ENCODE measurements at places on chromosomes 12 and 14.

DNA sequence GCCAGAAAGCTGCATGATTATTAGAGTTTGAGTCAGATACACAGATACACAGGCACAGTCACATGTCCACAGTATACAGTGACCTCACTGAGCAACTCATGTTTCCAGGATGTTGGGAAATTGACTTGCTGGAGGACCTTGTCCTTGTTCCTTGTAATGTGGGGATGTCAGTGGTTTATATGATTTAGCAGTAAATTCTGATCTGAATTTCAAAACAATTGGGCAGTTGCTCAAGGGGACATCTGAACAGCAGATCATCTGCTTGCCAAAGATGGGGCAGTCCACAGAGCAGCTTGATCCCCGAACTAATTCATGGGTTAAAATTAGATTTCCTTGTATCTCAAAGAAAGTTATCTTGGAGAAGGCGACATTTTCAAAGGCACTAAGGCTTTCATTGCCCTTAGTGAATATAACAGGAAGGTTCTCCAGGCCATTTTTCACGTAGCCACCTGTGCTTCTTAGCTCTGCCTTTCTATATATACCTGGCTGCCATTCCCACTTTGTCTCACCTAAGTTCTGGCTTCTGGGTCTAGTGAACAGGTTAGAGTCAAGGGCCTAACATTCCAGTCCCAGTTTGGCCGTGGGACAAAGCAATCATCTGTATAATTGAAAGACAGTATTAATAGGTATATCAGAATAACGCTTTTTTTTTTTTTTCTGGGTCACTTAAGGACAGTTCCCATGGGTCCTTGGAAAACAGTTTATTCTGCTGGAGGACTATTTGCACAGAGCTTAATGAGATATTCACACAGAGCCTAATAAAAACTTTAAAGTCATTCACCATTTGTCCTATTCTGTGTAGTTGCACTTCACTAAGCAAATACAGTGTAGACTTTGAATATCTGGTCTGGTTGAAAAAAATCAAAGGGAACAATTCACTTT, 64.9 kb upstream of the STRN3 start:
- DNase-seq, result no peak

DNA sequence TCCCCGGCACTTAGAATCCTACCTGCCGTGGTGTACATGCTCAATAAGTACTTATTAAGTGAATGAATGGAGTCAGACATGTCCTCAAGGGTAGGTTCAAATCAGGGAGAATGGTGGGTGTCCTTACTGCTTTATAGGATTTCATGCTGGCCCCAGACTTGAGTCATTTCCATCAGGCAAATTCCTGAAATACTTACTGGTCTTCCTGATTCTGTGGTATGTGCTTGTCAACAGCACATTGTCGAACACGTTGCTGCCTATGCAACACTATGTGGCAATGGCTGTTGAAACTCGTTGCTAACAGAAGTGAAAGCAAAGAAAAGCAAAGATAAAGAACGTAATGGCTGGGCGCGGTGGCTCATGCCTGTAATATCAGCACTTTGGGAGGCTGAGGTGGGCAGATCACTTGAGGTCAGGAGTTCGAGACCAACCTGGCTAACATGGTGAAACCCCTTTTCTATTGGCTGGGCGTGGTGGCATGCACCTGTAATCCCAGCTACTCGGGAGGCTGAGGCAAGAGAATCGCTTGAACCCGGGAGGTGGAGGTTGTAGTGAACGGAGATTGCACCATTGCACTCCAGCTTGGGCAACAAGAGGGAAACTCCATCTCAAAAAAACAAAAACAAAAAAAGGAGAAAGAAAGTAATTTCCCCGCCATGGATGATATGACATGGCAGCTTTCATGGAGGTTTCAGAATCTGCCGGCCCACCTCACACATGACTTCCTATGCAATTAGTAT, 214.9 kb downstream of the ZFP36L1 start:
- DNase-seq, result no peak

DNA sequence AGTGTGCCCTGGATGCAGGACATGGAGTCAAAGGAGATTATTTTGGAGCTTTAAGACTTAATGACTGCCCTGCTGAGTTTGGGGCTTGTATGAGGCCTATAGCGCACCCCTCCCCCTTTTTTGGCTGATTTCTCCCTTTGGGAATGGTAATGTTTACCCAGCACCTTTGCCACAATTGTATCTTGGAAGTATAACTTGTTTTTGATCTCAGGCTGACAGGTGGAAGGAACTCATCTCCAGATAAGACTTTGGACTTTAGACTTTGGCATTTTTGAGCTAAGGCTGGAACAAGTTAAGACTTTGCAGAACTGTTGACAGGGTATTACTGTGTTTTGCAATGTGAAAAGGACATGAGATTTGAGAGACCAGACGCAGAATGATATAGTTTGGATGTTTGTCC, 110.5 kb downstream of the DERA start:
- no peak for DNase-seq

DNA sequence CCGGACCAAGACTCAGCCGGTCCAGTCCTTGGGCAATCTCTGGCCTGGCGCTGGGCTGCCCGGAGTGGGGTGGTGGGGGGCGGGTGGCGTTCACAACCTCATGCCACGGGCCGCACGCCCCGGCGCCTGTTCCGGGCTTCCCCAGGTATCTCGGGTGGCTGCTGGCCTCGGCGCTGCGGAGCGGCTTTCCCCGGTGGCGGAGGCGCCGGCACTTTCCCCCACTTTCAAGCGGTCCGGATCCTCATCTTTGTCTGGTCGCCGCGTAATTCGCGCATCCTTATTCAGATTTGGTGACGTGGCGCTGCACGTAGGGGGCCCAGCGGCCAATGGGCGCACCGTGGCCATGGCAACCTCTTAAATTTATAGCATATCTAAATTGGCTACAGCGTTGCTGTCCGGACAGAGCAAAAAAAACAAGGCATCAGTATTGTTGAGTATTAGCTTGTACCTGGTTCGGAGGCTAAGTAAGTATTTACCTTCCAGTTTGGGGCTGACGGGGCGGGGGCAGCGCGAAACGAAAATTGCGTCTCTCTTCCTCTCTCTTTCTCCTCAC, at the start of gene LHX5:
TSS of gene LHX5 (minus strand) at position 253 of the 553 bp plus-strand sequence. CDS start 373 bp downstream, outside the sequence.
- no peak for DNase-seq

DNA sequence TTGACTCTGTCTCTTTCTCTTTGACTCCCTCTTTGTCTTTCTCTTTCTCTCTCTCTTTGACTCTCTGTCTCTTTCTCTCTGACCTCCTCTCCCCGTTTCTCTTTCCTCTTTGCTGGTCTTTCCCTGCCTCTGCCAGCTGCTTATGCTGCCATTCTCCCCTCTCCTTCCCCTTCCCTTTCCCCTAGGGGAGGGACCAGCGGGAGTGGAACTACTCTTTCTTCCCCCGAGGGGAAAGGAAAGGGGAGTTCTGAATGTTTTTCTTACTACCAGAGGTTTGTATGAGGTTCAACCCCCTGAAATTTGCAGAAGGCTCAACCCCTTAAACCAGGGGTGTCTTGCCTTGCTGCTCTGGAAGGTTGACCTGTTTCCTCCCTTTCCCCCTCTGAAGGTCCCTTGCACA, 24.7 kb upstream of the RNASE1 start:
- DNase-seq, result no peak

- DNase-seq, result no peak
Observed at GRCh38 chr14:57687416-57687815, 178.5 kb downstream of the SLC35F4 start.

- no peak for DNase-seq
Observed at GRCh38 chr12:84150201-84150600, 762.4 kb downstream of the SLC6A15 start.

GRCh38 chr12:50024805-50025186, 498 bp downstream of the RACGAP1 start:
- DNase-seq, result no peak

GRCh38 chr14:90611936-90612335, 204.3 kb downstream of the TTC7B start:
- DNase-seq, result no peak

DNA sequence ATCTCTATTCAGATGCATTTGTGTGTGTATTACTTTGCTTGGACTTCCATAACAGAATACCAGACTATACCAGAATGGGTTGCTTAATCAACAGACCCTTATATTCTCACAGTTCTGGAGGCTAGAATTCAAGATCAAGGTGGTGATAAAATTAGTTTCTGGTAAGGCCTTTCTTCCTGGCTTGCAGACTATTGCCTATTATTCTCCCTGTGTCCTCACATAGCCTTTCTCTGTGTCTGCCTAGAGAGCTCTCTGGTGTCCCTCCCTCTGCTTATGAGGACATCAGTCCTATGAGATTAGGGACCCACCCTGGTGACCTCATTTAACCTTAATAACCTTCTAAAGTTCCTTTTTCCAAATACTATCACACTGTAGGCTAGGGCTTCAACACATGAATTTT, 106.0 kb downstream of the FAR2 start:
- DNase-seq, result no peak

DNA sequence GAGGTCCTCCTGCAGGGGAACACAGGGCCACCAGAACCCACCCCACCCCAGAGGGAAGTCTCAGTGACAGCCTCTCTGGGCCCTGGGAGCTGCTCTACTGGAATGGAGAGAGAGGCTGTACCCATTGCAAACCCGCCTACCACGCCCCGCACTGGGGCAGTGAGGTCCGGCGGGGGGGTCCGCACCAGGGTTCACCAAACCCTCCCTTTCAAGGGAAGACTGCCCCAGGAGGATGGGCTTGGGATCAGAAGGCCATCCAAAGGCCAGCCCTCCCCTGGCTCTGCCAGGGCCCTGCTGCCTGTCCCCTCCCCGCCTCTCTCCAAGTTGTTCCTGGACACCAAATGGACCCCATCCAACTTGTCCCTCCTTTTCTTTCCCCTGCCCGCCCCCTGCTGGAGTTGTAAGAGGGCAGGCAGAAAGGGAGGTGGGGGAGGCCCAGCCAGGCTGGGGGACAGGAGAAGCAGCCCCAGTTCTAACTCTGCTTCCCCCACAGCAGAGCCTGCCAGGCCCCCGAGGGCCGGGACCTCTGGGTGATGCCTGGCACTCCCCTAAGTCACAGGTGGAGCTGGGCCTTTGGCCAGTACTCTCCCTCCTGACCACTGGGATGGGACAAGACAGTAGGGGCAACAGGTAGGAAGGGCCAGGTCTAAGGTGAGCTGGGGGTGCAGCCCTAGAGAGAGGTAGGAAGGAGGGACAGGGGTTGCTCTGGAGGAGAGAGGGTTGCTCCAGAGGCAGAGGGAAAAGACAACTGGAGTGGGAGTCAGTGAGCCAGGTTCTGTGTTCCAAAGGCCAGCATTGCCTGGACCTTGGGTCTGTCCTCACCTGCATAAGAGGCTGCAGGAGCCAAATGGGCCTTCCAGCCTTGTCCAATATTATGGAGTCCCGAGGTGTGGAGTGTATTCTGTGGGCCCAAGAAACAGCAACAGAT, 3.2 kb upstream of the DIO3 start:
- DNase-seq, result no peak

DNA sequence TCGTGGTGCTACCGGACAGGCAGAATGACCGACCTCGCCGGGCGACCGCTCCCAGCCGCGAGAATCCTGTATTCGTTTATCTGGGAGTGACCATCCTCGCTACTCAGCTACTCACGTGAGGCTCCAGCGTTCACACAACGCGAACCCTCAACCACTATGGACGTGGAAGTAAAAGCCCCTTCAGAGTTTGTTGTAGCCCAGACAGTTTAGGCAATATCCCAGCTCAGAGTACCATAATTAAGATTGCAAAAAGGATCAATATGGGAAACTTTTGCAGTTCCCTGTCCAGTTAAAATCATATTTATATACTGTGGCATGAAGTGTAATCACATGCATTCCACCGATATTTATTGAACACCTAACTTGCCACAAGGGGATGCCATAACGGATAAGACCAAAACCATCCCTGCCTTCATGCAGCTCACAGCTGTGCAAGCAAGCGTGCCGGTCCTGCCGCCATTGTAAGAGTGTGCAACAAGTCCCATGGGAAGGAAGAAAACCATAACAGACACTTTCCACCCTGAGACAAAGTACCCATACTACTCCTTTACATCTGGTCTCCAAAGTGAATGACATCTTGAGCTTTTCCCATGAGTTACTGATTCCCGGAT, 938 bp upstream of the MAX start:
- no peak for DNase-seq

DNA sequence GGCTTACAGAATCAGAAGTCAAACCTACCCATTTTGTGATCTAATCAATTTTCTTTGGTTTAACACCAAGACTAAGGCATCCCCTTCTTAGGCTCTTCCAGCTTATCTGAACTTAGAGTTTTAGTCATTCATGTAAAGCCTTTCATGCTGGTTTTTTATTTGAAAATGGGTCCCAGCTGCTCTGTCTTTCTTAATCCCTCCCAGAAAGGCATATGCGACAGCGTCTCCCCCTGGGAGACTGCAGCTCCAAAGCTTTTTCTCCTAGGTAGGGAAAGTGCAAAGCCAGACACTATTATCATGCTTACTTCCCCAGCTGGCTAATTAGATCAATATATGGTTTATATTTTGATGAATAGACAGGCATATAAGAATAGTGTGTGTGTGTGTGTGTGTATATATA, 96.6 kb upstream of the E2F7 start:
- DNase-seq, result no peak

- no peak for DNase-seq
Observed at GRCh38 chr12:122740351-122740750, 9.7 kb upstream of the HCAR1 start.

DNA sequence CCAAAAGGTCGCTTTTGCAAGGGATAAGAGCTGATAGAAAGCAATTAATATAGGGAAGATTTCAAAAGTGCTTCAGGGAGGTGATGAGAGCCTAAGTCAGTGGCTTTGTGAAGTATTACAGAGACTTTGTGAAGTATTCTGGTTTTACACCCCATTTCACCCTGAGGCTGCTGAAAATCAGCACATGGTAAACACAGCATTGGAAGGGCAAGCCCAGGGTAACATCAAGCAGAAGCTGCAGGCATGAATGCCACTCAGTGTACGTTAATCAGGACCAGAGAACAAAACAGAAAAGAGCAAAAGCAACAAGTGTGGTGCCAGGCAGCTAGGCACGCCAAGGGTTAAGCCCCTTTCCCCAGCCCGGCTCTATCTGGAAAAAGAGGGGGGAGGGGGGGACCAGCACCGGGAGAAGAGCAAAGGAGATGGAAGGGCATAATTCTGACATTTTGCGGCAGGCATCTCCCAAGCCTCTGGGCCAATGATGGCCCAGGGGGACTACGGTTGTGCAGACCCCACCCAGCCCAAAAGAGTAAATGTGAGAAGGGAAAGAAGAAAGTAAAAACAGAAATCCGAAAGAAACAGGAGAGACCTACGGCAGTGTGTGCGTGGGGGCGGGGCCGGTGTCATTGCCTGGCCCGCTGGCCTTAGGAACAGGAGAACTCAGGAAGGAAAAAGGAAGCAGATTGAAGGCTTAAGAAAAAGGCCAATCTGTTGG, 58.9 kb downstream of the DHRS2 start:
- DNase-seq, result no peak

- no peak for DNase-seq
Observed at GRCh38 chr12:3421191-3421978, 69.6 kb upstream of the PRMT8 start.

DNA sequence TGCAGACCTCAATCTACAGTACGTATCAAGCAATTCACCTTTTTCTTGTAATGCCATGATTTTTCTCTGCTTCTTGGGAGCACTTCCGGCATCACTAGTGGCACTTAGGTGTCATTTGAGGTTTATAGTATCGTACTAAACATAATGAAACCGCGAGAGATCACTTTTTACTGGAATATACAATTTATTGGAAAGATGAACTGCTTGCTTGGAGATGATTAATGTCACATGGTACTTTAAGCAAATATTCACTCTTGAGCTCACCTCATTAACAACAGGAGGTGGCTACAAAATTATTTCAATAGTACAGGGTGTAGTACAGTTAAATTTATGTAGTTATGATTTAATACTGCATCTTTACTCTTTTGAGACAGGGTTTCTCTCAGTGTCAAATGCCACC, 11.5 kb downstream of the FUT8 start:
- no peak for DNase-seq

Measured in C1 segment of cervical spinal cord (tissue), 14 donors.